ENCODE measurements at places on chromosomes 3 and 15. TPM values are rescaled to one million over a fixed set of nuclear protein-coding genes. Genes with fewer than 3 reads are reported as not detected.

- no peak for DNase-seq
Observed at GRCh38 chr3:113536627-113537101, 4.3 kb downstream of the SIDT1 start.

GRCh38 chr3:161672478-161672877 is 175.9 kb downstream of the OTOL1 start:
- no peak for DNase-seq

GOLGA6D gene
- not detected for total RNA-seq

FOXL2 gene
- not detected for total RNA-seq

C2CD4A gene
- 0.20 TPM for total RNA-seq

GRCh38 chr3:33044676-33045075 is 52.3 kb downstream of the GLB1 start:
- no peak for DNase-seq

DNA sequence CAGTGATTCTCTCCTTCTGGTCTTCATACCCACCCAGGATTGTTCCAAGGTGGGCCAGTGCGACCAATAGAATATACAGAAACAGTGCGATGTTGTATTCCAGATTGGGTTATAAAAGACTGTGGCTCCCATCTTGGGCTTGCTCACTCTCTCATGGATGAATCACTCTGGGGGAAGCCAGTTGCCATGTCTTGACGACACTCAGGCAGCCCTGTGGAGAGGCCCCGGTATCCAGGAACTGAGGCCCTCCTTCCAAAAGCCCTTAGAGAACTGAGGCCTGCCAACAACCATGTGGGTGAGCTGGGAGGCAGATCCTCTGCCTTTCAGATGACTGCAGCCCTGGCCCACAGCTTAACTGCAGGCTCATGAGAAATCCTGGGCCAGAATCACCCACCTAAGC is 57.2 kb downstream of the SH3GL3 start:
- no peak for DNase-seq

DNA sequence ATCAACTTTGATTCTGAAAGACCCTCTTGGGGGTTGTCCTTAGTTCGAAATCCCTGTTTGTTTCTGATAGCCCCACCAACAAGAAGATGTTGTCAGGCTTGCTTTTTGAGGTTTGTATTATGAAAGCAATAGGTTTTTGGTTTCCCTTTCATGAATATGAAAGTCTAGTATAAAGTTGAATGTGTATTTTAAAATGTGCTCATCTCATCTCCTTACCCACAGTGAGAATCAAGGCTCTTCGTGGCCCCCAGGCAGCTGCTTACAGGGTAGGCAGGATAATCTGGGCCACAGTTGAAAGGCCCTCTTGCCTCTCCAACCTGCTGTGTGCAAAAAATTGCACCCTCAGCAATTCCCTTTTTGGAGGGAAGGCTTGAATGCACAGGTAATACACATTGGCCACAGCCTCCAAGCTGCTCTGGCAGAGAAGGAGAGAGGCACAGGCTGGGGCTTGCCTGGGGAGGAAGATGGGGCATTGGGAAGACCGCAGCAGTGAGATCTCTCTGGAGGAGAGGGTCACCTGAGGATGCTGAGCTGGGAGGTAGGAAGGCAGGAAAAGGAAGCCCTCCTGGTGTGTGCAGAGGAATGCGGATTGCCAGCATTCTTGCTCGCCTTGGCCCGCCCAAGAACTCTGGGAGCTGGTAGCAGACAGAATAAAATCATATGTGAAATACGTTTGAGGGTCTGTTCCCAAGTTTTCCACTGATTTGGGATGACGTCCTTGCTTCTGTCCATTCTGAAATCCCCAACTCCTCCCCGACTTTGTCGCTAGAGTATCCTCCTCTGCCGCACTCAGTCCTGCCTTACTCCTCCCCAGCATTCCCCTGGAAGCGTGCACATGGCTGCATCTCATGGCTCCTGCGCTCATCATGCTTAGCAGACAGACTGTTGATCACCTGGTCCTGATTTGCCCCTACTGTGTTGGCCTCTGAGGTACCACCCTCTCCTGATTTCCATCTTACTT is 196.4 kb downstream of the RPLP1 start:
- DNase-seq = no peak

PRSS50 gene
- not detected for total RNA-seq

CCDC174 gene
- total RNA-seq = 22.1 TPM

RTP1 gene
- total RNA-seq = not detected

DNA sequence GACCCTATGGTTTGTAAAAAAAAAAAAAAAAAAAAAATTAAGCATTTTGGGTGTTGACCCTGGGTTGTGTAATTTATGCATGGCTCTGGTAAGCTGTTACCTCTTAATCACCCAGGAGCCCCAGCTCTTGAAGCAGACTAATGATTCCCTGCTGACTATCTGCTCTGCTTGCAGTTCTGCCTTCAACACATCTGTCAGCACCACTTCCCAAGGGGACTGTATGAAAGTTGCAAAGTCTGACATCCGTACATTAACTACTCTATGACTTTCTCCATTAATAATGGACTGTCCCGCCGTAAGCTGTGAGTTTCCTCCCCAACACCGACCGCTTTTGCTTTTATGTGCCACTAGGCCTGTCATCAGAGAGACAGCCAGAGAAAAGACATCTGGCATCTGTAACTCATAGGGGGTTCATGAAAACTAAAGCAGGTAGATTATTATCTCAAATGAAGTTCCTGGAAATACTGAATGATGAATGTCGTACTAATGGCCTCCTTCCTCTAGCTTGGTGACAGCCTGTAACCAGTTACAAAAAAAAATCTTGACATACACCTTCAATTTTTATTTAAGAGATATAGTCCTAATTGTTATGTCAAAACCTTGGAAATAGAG is 271.5 kb downstream of the IL5RA start:
- no peak for DNase-seq

DNA sequence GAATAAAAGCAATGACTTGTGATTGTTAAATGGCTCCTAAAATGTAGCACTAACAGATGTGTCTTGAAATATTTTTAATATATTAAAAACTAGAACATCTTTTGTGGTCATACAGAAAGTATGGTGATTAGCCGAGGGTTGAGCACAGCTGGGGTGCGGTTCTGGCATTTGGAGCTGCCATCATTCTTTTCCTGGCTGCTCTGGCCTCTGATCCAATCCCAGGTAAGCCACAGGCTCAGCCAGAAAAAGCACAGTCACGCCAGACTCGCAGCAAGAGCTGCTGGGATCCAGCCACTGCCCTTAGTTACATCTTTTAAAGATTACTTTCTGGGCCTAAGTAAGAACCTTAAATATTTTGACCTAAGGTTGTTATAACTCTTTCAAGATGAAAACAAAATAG is 196.8 kb downstream of the PLCL2 start:
- DNase-seq = no peak

DNA sequence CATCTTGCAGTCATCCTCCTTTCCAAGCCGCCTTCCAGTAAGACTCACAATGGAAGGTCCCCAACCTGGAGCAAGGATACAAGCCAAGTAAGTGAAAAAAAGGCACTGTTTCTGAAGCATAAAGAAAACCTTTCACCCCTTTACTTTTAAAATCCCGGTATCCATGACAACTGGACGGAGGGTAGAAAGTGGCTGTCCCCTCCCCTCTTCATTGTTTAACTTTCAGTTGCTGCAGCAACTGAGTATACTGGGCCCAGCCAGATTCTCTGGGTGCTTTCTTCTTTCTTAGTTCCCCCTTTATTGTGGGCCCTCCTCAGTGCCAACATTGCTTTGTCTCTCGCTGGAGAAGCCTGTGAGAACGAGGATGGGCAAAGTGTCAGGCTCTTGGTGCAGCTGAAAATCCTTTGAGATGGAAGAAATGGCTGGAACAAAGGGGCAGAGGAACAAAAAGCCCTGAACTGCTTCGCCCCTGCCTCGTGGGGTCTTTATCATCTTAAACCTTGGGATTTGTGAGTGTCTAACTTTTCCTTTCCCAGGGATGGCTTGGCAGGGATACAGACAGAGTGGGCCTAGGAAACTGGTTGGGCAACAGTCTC is 224.0 kb upstream of the RGMA start:
- no peak for DNase-seq

PSMA4 gene
- total RNA-seq = 170 TPM

RLBP1 gene
- not detected for total RNA-seq

DNA sequence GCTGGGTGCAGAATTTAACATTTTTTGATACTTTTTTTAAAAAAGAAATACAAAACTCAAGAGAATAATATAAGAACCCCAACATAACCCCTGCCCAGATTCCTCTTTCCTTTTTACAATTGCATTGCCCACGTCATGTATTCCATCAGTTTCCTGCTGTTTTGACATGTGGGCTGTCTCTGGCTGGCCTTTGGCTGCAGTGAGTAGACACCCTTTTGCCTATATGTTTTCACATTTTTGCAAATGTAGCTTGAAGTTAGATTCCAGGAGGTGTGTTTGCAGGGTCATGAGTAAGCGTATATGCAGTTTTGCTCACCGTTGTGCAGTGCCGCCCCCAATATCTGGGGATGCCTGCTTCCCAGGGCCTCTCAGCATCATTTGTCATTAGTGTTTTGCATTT is 28.0 kb upstream of the ATP10A start:
- DNase-seq = no peak

CHRFAM7A gene
- 3.9 TPM for total RNA-seq

DNA sequence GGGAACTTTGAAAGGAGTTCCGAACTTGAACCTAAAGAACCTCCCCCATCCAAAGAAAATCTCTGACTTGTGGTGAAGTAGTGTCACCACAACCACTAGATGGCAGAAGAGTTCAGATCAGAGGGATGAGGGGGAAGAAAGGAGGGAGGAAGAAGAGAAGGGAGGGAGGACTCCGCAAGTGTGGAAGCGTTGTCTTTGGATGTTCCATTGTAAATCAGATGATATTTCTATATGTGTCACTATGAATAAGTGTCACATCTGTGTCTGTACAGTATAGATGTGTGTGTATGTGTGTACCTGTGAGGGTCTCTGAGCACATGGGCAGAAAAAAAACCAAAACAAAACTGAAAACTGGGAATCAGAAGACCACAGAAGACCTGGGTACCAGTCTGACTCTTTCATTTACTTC is 16.9 kb downstream of the SLC24A1 start:
- no peak for DNase-seq

GRCh38 chr3:58272891-58273290 is 33.2 kb upstream of the RPP14 start:
- DNase-seq = no peak
